Transverse colon (tissue), 4 donors: ENCODE measurements at places on chromosomes 3 and 15.
A peak's percentile ranks its signal among the peaks of the same experiment; 100 is the strongest.

- DNase-seq, result peak; percentile 69
Observed at GRCh38 chr3:47433796-47434195, 41.9 kb downstream of the SCAP start.

GRCh38 chr3:134352031-134352671 lies 22.1 kb downstream of the AMOTL2 start:
- DNase-seq, result no peak

DNA sequence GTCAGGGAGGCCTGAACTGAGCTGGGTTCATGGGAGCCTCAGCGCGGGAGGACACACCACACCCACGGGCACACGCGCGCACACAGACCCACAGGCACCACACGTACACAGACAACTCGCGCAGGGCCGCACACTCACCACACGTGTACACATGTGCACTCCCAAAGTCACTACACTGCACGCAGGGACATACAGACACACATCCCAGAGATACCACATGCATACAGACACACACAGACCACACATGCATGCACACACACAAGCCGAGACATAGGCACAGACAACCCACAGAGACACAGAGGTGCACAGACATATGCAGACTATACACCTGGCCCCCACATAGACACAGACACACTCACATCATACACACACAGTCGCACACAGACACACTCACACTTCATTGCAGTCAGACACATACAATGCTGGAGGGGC lies 1.1 kb upstream of the MGLL start:
- DNase-seq, result no peak

- peak; percentile 54 for DNase-seq
Observed at GRCh38 chr15:85335193-85335942, 45.0 kb upstream of the AKAP13 start.

DNA sequence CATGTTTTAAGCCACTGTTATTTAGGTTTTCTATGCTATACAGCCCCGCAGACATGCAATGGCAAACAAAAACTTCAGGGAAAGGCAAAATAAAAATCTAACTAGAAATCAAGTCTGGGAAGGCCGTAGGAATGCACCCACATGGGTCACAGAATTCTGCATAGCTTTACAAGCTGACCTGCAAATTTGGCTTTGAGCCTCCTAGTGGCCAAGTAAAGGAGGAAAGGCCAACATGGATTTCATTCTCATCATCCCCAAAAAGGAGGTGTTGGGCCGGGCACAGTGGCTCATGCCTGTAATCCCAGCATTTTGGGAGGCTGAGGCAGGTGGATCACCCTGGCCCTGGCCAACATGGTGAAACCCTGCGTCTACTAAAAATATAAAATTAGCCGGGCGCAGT lies 124.3 kb downstream of the FBLN2 start:
- no peak for DNase-seq

DNA sequence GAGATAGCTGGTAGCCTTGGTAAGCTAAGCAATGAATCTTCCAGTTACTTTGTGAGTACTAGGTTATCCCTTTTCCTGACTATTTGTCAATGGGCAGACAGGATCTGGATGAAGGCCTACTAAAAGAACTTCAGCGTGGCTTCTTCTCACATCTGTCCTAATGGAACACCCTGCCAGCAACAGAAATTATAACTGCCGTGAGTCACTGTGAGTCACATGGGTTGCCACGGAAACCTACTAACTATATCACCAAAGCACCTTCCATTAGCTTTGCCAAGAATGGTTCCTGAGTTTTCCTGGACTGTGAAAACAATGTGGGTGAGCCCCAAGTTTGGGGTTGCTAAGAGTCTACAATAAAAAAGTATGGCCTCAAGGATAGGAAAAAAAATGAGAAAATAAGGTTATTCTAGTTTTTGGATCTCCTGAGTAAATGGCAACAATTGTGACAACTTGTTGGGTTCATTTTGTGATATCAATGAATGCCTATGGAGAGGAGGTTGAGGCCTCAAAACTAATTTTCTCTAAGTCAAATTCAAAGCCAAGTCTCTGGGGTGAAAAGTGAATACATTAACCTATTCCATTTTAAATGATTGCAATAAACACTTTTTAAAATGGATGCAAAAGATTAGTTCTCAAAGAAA lies 195.1 kb upstream of the ICE2 start:
- DNase-seq, result peak; percentile 51

- DNase-seq, result no peak
Observed at GRCh38 chr3:43523454-43524053, 98.3 kb downstream of the ANO10 start.

DNA sequence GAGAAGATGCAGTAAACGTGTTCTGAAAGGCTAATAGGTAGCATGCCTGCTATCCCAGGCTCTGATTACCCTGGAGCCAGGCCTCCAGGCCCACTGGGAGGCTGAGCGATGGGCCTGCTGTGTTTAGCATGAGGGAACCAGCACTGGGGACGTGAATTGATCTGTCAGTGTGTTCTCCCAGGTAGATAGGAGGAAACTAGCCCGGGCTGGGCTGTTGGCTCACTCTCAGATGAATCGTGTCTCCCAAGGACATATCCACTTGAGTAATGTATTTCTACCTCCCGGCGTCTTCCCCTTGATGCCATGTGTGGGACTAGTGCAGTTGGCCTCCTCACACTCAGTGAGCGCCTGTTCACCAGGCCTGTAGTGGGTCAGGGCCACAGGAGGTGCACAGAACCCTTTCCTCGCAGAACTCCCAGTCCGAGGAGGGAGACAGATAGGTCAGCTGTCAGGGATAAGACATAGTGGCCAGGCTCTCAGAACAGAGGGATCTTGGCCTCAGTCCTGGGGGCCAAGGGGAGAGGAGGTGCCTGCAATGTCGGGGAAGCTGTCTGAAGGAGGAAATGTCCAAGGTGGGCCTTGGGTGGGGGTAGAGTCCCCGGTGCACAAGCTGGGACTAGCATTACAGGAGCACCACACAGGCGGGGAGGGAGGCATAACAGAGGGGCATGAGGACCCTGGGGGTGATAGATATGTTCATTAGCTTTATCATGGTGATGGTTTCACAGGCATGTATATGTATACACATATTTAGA lies 111.7 kb downstream of the DNAJB8 start:
- no peak for DNase-seq

- DNase-seq, result no peak
Observed at GRCh38 chr3:181317508-181317907, 328.0 kb upstream of the DNAJC19 start.

- no peak for DNase-seq
Observed at GRCh38 chr3:108185536-108185935, 36.7 kb downstream of the IFT57 start.

DNA sequence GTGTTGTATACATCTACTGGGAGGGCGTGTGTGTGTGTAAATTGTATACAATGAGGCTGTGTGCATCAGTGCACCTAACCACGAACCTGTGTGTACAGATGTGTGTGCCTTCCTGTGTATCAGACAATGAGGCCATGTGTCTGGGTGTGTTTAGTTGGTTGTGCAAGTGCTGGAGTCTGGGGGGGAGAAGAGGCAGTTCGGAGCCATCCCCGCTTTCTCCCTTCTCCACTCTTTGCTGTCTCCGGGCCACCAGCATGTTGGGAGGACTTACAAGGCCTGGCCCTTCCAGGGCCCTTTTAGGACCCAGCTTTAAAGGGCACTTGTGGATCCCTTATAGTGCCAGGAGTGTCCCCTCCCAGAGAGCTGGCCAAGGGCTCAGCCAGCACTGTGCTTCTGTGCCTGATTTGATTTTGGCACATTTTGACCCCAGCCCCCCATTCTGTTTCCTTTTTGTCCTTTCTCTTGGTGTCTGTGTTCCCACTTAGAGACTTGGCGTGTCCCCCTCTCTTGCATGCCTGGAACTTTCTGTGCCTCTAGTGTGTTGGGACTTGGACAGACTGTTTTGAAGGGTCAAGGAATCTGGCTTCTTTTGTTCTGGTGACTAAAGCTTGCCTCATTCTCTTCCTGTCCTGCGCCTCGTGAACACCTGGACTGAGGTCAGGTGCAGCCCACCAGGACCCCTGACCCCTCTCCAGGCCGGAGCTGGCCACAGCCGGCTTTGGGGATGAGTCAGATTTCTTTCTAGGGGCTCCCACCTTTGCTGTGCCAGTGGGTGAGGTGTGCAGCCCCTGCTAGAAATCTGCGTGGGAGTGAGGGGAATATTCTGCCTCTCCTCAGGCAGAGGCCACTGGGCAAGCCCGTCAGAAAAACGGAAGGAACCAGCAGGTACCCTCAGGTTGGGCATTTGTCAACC lies 1.5 kb downstream of the CTDSPL start:
- peak; percentile 28 for DNase-seq

DNA sequence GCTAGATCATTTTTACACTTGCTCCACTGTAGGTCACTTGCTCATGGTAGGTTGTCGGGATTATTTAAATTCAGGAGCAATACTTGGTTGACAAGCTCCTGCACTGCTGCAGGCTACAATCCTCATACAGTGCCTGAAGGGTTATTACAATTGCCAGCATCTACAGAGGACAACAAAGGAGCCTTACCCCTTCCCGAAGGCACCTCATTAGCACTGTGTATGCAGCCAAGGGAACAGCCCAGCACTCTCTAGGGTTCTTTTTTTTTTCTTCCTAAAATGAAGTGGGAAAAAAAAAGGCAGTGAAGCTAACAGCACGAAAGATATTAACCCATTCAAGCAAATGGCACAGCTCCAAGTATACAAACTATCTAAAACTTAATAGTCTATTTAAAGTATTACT lies 142.7 kb downstream of the ULK4 start:
- DNase-seq, result no peak

DNA sequence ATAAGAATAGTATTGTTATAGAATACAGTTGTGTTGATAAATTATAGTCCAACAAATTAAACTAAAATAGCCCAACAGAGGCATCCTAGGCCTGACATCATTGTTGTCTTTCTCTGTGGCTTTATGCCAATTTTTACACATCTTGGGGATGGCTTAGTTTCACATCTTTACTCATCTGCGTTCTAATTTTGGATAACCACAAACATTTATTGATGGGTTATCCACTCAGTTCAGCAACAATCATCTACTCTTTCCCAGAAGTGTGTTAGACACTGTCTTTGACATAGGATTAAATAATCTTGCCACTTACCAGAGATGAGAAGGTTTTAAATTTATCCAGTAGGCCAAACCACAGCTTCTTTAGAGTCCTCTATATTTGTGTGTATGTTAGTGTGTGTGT lies 120.8 kb upstream of the PHLDB2 start:
- DNase-seq, result no peak

- DNase-seq, result no peak
Observed at GRCh38 chr3:188476935-188477334, 323.0 kb downstream of the LPP start.

DNA sequence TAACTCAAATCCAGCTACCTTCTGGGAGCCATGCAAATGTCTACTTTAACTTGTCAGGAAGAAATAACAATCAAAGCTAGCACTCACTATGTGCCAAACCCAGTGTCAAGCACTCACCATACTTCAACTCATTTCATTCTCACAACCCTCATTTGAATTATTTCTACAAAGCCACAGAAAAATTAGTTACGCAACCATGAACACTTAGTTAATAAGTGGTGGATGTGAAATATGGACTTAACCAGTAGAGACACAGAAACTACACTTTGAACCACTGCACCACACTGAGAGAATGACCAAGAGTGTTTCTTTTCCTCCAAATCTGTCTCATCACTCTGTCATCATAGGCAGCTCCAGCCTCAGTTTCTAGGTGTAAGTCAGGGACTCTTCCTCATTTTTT lies 91.0 kb upstream of the MBNL1 start:
- no peak for DNase-seq

DNA sequence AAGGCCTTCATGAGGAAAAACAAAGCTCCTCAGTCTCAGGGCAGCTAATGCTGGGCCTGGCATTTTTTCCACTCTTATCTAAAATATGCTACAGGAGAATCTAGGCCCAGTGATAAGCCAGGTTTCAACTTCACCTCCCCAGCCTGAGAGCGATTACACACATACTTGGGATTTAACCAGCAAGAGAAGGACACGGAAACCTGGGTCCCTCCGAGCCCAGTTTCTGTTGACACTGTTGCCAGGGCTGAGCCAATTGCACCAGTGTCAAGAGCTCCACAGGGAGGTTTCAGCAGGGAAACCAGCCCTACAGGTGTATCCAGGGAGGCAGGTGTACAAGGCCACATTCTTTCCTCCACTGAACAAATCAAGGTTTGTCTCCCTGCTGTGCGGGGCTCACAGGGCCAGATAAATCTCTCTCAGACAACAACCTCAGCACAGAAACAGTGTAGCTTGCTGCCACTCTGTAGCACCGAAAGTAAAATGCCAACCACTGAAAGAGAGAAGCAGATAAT lies 85.4 kb downstream of the MAGI1 start:
- DNase-seq, result peak; percentile 86

- DNase-seq, result no peak
Observed at GRCh38 chr3:56630966-56631365, 52.1 kb downstream of the TASOR start.

DNA sequence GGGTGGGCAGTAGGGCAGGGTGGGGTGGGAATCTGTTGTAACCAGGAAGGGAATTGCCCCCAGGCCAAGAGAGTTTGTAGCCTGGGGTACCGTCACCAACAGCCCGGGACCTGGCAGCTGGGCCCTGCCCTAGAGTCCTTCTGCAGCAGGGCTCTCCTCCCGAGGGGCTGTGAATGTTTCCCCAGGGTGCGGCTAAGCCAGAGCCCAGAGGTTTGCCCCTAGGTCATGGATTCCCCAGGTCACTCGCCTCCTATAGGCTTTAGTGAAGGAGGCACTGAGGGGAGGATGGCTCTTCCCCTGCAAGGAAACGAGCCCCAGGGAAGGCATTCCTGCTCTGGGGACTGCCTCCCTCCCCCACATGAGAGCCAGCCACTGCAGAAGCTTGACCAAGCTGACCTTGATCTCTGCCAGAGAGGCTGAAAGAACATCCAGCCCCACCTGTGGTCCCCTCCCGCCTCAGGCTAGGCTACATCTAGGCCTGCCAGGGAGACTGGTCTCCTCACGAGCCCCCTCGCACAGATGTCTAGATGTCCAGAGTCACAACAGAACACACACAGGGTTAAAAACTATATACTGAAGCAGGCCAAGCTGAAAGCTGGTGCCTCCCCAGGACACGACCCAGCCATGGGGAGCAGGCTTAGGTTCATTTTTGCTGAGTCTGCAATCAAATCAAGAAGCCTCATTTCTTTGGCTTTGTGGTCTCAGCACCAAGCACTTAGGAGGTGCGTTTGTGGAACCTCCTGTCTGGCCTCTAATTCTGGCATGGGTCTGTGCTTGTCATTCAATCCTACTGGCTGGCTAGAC lies 69.1 kb upstream of the TAMM41 start:
- DNase-seq, result no peak

GRCh38 chr3:193225302-193226125 lies 15.5 kb upstream of the PLAAT1 start:
- DNase-seq, result no peak

DNA sequence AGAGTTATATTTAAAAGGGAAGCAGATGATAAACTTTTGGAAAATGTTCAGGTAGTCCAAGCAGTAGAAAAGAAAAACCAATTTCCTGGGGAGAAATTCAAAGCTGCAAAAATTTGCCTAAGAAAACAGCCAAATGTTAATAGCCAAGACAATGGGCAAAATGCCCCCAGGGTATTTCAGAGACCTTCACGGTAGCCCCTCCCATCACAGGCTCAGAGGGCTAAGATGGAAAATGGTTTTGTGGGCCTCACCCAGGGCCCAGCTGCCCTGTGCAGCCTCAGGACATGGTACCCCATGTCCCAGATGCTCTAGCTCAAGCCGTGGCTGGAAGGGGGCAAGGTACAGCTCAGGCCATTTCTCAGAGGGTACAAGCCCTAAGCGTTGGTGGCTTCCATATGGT lies 391.0 kb downstream of the ZIC4 start:
- DNase-seq, result no peak
